Stimulated activated CD4-positive, alpha-beta T cell treated with anti-CD3 and anti-CD28 coated beads, TNF-alpha, amount 100 ng/mL, for 1 hour (primary cell): ENCODE measurements at places on chromosomes 3 and 15.

GRCh38 chr3:21654662-21655061 lies 96.3 kb downstream of the ZNF385D start:
- no peak for DNase-seq

DNA sequence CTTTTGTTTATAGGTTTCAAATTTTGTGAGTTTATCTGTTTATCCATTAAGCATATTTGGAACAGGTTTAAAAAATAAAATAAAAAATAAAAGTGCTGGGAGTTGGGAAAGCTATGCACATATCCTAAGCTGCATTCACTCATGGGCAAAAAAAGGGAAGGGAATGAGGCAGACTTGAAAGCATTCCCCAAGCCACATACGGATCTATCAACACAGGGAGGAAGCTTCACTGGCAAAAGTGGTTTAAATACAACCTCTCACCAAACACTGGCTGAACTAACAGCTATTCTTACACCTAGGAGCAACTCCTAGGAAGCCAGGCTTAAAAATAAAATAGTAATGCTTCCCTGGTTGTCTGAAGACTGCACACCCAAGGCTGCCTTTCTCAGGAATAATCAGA lies 101.2 kb downstream of the PCCB start:
- DNase-seq = no peak

DNA sequence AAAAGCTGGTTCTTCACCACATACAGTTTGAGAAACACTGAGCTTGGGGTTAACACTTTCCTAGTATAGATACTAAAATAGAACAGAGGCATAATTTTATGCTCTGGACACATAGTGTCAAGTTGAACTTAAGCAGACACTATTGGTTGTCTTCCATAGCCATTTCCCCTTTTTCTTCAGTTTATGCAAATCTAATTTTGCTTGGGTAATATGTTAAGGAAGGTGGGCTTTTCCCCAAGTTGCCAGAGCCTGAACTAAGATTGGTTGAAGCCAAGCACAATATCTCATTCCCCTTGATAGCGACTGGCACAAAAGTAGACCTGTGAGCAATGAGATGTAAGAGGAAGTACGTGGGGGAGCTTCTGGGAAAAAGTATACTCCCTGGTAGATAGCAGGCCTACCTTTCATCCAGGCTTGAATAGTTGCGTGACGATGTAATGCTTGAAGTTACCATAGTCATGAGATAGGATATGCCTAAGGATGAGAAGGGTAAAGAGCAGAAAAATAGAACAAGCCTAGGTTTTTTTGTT lies 4.5 kb upstream of the POPDC2 start:
- no peak for DNase-seq

- no peak for DNase-seq
These were observed 18.9 kb downstream of the MUC20 start for GRCh38 chr3:195739561-195740111.
